ENCODE measurements at places on chromosomes 6 and 20. TPM values are rescaled to one million over a fixed set of nuclear protein-coding genes. Genes with fewer than 3 reads are reported as not detected.

The MUCL3 gene
- not detected for total RNA-seq

The MANEA gene
- total RNA-seq, result 0.80 TPM

The ZBTB12 gene
- 0.75 TPM for total RNA-seq

The APOBEC2 gene
- total RNA-seq, result not detected

The GJA1 gene
- 4.0 TPM for total RNA-seq

The TTPAL gene
- 10.5 TPM for total RNA-seq

The EPPIN gene
- total RNA-seq, result not detected

Measured in transverse colon (tissue), 4 donors.